T-helper 9 cell (primary cell): ENCODE measurements at places on chromosomes 3 and 15.

GRCh38 chr3:138477801-138478200 is 43.4 kb downstream of the ESYT3 start:
- DNase-seq = no peak

DNA sequence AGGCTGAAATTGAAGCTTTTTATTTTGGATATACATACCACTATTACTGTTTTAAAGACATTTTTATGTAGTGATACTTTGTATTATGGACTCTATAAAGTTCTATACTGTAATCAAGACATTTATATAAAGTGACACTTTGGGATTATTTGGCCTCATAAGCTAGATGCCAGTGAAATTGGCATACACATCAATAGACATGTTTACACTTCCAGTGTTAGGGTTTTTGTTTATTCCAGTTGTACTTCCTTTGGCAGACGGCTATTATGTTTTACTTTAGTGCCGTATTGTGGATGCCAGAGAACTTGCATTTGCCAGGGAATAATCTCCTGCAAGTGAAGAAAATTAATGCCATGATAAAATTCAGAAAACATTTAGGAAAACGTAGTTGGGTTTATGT is 6.0 kb downstream of the LXN start:
- no peak for DNase-seq

DNA sequence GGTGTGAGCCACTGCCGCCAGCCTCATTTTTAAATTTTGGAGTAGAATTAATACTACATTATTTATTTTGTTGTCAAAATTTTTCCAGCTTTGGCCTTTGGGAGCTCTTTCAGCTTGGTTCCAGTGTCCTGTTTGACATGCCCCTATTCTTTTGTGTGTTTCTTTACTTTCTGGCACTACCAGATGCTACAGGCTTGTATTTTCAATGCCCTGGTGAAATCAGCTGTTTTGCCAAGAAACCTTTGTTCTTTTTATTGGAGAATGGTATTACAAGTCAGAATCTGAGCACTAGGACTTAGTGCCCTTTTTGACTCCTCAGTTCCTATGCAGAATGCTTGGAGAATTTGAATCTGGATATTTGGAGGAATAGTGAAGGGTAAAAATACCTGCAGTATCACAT is 26.6 kb downstream of the RNF111 start:
- DNase-seq = no peak

GRCh38 chr3:126570103-126570541 is 11.4 kb upstream of the C3orf22 start:
- DNase-seq = no peak

DNA sequence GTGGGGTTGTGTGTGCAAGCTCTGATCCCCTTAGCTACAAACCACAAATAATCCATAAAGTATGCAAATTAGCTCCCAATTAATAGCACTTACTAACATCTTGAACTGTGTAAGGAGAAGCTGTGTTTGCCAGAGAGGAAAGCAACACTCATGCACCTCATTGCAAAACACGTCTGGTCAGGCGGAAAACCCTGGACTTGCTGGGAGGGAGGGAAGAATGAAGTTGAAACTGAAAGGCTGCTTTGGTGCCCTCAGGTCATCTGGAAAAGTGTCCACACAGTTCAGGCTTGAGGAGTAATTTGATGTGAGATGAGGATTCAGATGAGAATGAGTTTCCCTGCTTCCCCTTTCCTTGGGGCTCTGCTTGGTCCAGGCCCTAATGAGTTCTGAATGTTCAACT is 185.5 kb upstream of the ANKRD28 start:
- no peak for DNase-seq
